ENCODE measurements at places on chromosomes 12 and 14. TPM values are rescaled to one million over a fixed set of nuclear protein-coding genes. Genes with fewer than 3 reads are reported as not detected.

The KDM2B gene
- total RNA-seq, result 20.6 TPM

The CMA1 gene
- total RNA-seq, result not detected

The EPYC gene
- total RNA-seq, result not detected

The KRT7 gene
- 2.2 TPM for total RNA-seq

The C12orf50 gene
- 0.13 TPM for total RNA-seq

The BATF gene
- 1.8 TPM for total RNA-seq

The MYH6 gene
- total RNA-seq, result not detected

The GLI1 gene
- total RNA-seq, result 0.31 TPM

The DLGAP5 gene
- total RNA-seq, result 24.3 TPM

The NR1H4 gene
- total RNA-seq, result not detected

The RTN1 gene
- 2.9 TPM for total RNA-seq

The NANOG gene
- not detected for total RNA-seq

The TMEM132C gene
- total RNA-seq, result not detected

The ST8SIA1 gene
- 1.2 TPM for total RNA-seq

The IFI27L2 gene
- 192 TPM for total RNA-seq

The RFLNA gene
- 1.3 TPM for total RNA-seq

The CLEC6A gene
- not detected for total RNA-seq

The TMEM121 gene
- 11.8 TPM for total RNA-seq

The SLC22A17 gene
- 12.1 TPM for total RNA-seq

The FAM90A1 gene
- total RNA-seq, result 0.06 TPM

The KLHL33 gene
- 0.13 TPM for total RNA-seq

The LMO3 gene
- total RNA-seq, result 0.99 TPM

The LRR1 gene
- total RNA-seq, result 21.1 TPM

All from aortic smooth muscle cell (primary cell).